Testis (tissue), 5 donors: ENCODE measurements at places on chromosomes 6 and 20. TPM values are rescaled to one million over a fixed set of nuclear protein-coding genes. Genes with fewer than 3 reads are reported as not detected.

GRCh38 chr6:165883851-165884640 is 221.0 kb upstream of the PDE10A start:
- no peak for DNase-seq

The MMP24 gene
- total RNA-seq = 1.1 TPM

- DNase-seq = no peak
These were observed 459.2 kb upstream of the SOX4 start for GRCh38 chr6:21134356-21134755.

- no peak for DNase-seq
These were observed 25.0 kb downstream of the POLR1C start for GRCh38 chr6:43541774-43542471.

DNA sequence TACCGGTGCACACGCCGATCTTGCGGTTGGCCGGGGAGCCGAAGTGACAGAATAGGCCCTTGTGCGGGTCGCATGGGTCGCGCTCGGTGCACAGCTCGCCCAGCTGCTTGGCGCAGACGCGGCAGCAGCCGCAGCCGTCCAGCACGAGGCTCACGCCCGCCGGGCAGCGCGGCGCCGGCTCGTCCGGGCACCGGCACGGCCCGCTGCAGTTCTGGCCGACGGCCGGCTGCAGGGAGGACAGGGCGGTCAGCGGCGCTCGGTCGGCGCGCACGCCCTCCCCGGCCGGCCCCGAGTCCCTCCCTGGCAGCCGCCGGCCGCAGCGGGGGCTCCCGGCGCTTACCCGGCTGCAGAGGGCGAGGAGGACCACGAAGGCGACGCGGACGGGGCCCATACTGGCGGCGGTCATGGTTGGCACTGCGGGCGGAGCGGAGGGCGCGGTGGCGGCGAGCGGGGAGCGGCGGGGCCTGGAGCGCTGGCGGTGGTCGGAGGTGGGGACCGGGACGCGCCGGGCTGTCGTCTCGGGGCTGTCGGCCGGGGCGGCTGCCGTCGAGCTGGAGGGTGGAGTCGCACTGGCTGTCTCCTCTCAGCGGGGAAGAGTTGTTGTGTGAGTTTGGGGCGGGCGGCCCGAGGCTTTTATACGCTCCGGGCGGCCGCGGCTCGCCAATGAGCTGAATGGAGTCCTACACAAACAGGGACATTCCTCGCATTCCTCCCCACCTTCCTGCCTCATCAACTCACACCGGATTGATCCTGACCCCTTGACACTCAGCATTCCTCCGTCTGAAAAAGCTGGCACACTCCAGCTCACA is at the start of gene CCN2:
CCN2 (minus strand) TSS at position 606 of the 809 bp plus-strand sequence; CDS start at position 406, 200 bp downstream.
- peak; percentile 86 for DNase-seq

GRCh38 chr6:158854214-158855101 is 35.3 kb upstream of the EZR start:
- DNase-seq = no peak

GRCh38 chr20:53898556-53898931 is 171.8 kb downstream of the BCAS1 start:
- DNase-seq = no peak

- no peak for DNase-seq
These were observed 102.3 kb downstream of the PDSS2 start for GRCh38 chr6:107357031-107357430.

DNA sequence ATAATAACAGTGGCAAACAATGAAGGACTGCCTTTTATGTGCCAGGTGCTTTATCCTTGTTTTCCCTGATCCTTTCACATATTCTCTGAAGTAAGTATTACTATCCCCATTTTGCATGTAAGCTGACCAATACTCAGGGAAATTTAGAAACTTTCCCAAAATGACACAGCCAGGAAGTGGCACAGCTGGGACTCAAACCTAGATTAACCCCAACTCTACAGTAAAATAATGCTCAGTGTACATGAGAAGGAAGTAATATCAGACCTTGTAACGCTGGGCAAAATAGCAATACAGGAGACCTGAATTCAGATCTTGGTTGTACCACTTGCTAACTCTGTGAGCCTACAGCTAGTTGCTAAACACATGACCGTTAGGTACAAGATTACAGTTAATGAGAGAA is 26.8 kb upstream of the NRSN1 start:
- no peak for DNase-seq

The GSTA3 gene
- total RNA-seq = 26.7 TPM

DNA sequence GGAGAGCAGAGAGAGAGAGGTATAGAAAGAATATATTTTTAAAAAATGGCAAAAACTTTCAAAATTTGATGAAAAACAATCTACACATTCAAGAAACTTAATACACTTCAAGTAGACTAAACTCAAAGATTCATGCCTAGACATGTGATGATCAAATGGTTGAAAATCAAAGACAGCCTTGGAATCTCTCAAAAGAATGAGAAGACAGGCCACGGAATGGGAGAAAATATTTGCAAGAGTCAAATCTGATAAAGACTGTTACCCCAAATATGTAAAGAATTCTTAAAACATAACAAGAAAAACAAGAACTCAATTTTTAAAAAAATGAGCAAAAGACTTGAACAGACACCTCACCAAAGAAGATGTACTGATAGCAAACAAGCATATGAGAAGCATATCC is 49.7 kb downstream of the THEMIS start:
- no peak for DNase-seq

- no peak for DNase-seq
These were observed 10.2 kb downstream of the NAPB start for GRCh38 chr20:23410916-23411695.

- DNase-seq = no peak
These were observed 66.0 kb upstream of the KIF16B start for GRCh38 chr20:16639027-16639941.

DNA sequence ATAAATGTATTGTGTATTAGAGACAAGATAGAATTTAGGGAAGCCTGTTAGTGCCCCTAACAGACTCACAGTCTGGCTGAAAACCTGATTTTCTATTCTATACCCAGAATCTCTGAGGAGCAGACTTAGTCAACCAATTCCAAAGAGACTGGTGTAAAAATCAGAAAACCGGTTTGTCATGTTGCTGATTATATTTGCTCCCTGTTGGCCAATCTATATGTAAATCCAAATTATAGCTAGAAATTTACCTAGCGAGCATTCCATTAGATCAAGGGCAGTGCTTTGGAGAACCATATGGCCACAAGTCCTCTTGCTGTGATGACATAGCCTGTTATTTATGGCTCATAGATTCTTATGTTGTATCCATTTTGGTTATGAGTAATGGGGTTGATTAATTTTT is 4.8 kb downstream of the NFYA start:
- DNase-seq = no peak

The GNRH2 gene
- not detected for total RNA-seq

The RWDD1 gene
- total RNA-seq = 20.5 TPM

GRCh38 chr6:108968325-108969316 is 120.4 kb downstream of the ARMC2 start:
- DNase-seq = no peak

GRCh38 chr20:36969478-36970186 is 18.1 kb upstream of the SAMHD1 start:
- no peak for DNase-seq

DNA sequence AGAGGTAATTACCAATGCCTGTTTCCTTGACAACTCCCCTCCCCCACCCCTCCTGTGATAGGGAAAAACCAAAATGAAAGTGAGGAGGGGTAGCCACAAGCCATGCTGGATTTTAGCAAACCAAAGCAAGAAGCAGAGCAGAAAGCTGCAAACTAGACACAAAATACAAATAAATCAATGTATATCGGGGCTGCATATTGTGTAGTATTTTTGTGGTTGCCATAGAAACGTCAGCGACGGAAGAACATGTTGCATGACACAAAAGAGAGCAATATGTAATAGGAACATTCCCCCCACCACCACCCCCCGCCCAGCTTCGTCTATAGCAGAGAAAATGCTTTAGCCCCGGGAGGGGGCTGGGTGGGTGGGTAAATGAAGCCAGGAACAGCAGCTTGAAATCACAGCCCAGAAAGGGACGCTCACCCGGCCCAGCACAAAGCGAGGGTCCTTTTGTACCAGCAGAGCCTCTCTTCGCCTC is 548 bp downstream of the AGPAT4 start:
- no peak for DNase-seq

DNA sequence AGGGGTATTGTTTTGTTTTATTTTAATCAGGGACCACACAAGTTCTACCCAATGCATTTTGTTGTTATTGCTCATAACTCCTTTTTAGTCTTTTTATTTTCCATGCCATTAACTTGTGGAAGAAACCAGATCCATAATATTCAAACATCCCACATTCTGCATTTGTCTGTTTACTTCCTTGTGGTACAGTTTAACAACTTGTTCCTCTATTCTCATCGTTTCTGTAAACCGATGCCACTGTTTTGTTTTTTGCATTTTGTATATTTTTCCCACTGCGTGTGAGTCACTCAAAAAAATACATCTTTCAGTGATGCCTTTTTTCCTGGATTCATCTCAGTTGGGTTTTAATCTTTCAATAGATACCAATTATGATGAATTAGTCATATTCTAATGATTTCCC is 22.3 kb downstream of the SF3B5 start:
- no peak for DNase-seq

The DUSP15 gene
- 175 TPM for total RNA-seq

The ENPP3 gene
- total RNA-seq = 1.6 TPM

The NMBR gene
- total RNA-seq = 2.2 TPM

- no peak for DNase-seq
These were observed 34.5 kb downstream of the CD164 start for GRCh38 chr6:109347779-109348178.

DNA sequence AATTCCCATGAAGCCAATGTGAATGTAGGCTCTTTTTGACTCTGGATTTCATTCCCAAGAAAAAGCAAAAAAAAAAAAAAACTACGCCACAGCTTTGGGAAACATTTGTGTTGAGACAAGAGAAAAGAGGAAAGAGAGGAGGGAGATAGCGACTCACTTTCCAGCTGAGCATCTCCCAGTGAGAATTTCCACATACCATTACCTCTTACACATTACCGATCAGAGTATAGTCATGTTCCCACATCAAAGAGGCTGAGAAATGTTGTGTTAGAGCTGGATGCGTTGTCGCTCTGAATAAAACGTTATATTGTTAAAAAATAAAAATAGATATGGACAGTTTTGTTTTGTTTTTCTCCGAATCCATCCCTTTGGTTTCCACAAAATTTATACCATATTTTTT is 1019.3 kb upstream of the ADGRB3 start:
- DNase-seq = no peak

The NRSN1 gene
- 0.37 TPM for total RNA-seq

The SLC16A10 gene
- total RNA-seq = 16.9 TPM

The CDH26 gene
- 1.7 TPM for total RNA-seq

DNA sequence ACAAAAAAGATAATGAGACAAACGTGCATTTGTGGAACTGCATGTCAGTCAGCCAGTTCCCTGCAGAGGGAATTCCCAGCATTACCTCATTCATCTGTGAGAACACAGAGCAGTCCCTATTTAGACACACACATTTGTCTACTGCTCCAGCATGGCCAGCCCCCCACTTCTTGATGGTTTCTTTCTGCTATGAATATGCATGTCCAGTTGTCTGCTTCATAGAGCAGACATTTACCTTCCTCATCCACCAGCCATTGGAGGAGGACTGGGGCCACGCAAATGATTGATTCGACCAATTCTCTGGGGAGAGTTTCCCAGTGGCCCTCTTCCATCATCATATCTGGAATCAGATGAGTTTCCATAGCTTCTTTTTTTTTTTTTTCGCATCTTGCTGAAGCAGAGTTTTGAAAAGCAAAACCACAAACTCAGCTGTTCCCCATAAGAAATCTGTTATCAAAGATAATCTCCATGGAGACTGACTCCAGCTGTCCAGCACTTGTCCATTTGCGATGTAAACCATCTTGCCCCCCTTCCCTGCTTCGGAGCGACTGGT is 11.8 kb downstream of the ENPP1 start:
- no peak for DNase-seq

DNA sequence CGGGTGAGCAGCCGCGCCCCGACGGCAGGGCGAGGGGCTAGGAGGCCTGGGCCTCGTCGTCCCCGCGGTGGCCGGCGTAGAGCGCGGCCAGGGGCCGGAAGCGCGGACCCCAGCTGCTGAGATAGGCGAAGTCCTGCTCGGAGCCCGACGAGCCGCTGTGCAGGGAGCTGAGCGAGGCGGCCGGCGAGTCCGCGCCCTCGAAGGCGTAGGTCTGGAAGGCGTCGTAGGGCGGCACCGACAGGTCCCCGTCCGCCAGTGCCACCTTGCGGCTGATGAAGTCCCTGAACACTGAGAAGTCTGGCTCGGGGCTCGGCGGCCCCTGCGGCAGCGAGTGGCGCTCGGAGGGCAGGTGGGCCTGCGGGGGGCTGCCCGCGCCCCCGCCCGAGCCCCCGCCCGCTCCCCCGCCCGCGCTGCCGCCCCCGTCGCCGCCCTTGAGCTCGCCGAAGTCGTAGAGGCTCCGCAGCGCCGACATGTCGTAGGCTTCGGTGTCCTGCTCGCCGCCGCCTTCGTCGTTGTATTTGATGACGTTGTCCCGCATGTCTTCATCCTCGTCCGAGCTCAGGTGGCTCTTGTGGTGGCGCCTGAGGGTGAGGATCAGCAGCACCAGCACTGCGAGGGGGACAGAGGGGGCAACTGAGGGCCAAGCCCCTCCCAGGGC is 56.5 kb downstream of the CD40 start:
- DNase-seq = peak; percentile 81

The MCUR1 gene
- total RNA-seq = 12.8 TPM

- DNase-seq = no peak
These were observed 111.3 kb upstream of the ASF1A start for GRCh38 chr6:118782651-118783050.

GRCh38 chr20:38842558-38842981 is 37.1 kb downstream of the PPP1R16B start:
- no peak for DNase-seq

- DNase-seq = no peak
These were observed 42.1 kb downstream of the MAP3K4 start for GRCh38 chr6:161033667-161034066.

GRCh38 chr6:45812922-45813321 is 202.7 kb downstream of the CLIC5 start:
- no peak for DNase-seq

- no peak for DNase-seq
These were observed 97.5 kb downstream of the CDH26 start for GRCh38 chr20:60055740-60056139.

The RWDD2A gene
- total RNA-seq = 11.0 TPM

DNA sequence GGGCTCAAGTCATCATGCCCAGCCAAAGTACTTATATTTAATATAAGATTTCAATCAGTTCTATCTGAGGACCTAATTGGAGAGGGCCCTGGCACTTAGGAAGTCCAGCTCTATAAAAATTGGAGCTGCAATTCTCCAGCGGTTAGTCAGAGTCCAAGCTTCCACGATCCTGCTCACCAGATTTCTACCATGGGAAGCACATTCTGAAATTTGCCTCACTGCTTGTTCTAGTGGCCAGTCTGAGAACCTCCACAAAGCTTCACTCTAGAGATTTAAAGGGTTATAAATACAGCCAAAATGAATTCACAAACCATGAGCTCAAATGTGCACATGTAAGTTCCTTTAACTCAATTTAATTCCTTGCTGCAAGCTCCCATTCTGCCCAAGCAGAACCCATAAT is 33.5 kb downstream of the PNLDC1 start:
- DNase-seq = no peak

DNA sequence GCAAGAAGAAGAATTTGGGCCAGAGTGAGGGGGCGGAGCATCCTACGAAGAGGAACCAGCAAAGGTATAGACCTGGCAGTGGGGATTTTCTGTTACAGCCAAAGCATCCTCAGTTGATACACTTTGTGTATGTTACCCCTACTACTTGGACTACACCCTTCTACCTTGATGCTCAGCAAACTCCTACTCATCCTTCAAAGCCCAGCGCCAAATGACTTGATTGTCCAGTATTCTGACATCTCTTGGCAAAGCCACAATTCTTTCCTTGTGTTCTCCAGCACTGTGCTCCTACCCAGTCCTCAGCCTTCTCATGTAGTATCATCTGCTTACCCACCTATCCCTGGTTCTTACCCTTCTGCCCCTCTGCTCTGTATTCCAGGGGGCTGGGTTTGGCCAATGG is 21.7 kb upstream of the CTNNBL1 start:
- no peak for DNase-seq
